T-helper 2 cell treated with Interferon-gamma antibody and Interleukin-4, amounts not matched to agents 100 ng/mL and 5 ng/mL, for 36 hours (primary cell): ENCODE measurements at places on chromosomes 3 and 15. TPM values are rescaled to one million over a fixed set of nuclear protein-coding genes. Genes with fewer than 3 reads are reported as not detected.

Gene C3orf62
- total RNA-seq: 11.6 and 12.7 TPM in 2 replicates

Gene PRSS50
- total RNA-seq: not detected in 2 replicates

Gene GOLGA8Q
- 3.0 and 8.8 TPM in 2 replicates for total RNA-seq

Gene NT5DC2
- total RNA-seq: 43.1 and 44.7 TPM in 2 replicates

Gene TMEM212
- total RNA-seq: not detected in 2 replicates

Gene KBTBD12
- total RNA-seq: not detected in 2 replicates

Gene DHX30
- total RNA-seq: 89.9 and 90.5 TPM in 2 replicates

Gene MYH15
- total RNA-seq: 0.18 and 0.20 TPM in 2 replicates

Gene COL8A1
- total RNA-seq: 0.07 TPM in 1 of 2 replicates, not detected in the other
